Activated CD8-positive, alpha-beta T cell treated with anti-CD3 and anti-CD28 coated beads, Interleukin-2, amount 10 ng/mL, durations not matched to agents 7 days and 5 days (primary cell): ENCODE measurements at places on chromosomes 5 and 9.

GRCh38 chr5:75734913-75735789 is 17.9 kb upstream of the POC5 start:
- peak; percentile 29 for DNase-seq

- DNase-seq = peak; percentile 40
Measured at GRCh38 chr9:70113403-70114022, 69.9 kb downstream of the MAMDC2 start.

DNA sequence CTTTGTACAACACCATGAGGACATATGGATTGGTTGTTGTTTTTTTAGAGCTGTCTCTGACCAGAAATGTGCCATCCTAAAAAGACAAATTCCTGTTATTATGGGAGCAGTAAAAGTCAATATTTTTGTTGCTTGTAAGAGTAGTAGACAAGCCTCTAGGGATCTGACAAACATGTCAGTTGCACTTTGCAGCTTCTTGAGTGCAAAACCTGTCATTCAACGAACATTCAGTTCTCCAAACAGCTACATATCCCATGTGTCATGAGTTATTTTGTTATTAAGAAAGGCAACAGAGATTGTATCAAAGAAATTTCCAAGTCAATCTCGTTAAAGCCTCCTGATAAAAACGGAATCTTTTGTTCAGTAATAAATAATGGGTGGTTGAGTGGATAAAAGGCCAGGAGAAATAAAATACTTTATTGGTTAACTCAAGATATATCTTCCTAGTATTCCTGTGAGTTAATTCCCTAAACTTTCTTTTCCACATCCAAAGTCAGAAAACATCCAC is 18.1 kb downstream of the C5orf58 start:
- no peak for DNase-seq

- no peak for DNase-seq
Measured at GRCh38 chr9:109893241-109893640, 113.2 kb downstream of the PALM2AKAP2 start.

GRCh38 chr5:108728566-108729241 is 19.0 kb upstream of the FER start:
- DNase-seq = peak; percentile 56

DNA sequence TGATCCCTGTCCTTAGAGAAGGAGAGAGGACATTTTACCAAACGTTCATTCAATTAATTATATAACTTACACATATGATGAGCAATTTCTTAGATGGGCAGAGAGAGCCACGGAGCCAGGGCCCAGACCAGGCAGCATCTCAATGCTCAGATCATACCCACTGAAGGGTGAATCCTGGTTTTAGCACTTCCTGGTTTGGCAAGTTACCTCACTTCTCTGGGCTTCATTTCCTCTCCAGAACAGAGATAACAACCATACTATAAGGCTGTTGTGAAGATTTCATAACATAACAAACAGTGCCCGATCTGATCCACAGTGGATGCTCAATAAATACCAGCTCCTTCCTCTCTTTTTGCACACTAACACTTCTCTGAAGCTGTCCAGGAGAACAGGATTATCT is 271.1 kb downstream of the DENND1A start:
- no peak for DNase-seq
